ENCODE measurements at places on chromosomes 2 and 18.

DNA sequence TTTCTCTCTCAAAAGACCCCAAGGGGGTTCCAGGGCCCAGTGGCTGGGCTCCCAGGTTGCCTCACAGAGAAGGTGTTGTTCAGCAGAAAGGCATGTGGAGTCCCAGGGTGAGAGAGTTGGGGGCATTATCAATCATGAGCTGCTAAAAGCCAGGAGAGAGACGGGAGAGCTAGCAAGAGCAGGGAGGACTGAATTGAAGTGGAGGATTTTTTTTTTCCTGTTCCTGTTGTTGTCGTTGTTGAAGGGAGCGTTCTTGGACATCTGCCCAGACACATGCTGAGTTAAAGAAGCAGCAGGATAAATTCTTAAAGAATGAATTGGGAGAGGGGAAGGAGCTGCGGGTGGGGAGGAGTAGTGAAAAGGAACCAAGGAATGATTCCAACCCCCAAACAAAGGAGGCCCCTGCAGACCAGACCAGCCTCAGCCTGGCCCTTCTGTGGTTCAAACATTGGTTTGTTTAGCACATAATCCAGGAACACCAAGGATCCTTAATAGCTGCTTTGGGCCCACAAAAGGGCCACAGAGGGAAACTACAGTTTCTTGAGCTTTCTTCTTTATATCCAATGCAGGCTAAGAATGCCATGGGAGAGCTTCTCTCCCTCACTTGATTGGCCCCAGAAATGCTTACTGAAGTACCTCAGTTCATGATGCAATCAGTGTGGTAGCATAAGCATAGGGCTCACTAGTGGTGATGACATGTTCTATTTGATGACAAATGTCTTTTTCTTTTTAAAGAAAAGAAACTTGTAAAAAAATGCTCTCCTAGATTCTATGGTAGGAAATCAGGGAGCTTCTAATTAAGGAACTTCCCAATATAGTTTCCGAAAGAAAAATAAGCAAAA lies 146.0 kb downstream of the SETBP1 start:
- no peak for ATAC-seq

DNA sequence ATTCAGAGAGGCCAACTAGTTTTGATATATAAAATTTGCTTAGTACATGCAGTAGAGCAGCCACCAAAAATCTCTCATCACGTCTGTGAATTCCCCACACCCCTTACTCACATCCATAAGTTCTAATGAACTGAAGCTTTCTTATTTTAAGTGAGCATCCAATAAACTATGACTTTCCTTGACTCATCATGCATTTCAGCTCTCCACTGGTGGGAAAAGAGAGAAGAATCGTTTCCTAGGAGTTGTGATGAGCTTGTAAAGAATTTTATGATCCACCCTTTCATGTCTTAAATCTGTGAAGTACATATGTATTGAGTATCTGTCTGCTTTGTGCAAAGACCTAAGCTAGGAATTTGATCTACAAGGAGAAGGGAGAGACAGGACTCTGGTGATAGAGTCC lies 428.6 kb downstream of the SETBP1 start:
- ATAC-seq: no peak

DNA sequence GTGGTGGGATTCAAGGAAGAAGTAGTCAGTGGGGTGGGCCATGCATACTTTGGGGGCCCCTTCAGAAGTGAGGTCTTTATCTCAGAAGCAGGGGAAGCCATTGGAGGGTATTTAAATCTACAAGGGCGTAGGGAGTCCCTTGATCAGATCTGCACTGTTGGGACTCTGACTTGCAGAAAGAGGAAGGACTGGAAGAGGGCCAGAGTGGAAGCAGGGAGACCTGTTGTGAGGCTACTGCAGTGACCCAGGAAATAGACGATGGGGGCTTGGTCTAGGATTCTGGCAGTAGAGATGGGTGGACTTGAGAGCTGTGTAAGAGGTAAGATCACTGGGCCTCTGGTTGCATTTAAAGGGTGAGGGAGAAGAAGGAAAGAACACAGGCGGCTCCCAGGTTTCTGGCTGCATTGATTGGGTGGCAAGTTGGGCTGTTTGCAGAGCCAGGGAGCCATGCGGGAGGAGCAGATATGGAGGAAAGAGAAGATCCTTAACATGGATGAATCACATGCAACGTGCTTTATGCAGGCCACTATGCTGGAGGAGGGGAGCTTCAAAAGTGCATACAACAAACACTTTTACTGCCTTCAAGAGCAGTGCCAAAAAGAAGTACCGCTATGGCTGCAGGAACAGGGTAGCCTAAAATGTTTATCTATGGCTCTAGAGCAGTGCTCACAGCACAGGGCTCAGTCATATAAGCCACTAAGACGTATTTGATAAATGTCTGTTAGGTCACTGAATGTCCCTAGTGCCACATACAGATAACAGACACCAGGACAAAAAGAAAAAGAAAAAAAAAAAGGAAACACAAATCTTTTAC lies 2.3 kb downstream of the SFXN5 start:
- no peak for ATAC-seq

DNA sequence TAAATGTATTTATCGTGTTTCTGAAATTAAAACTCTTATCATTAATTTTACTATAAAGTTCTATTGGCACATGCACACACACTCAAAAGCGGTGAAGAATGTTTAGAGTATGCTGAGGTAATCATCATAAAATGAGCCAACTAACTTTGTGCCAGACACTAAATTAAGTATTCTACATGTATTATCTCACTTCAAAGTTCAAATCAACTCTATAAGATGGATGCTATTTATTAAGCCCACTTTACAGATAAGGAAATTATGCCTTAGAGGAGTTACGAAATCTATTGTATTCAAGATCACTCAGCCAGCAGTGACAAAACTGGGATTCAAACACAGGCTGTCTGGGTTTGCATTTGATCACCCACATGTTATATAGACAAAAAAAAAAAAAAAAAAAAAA lies 24.9 kb downstream of the OLA1 start:
- ATAC-seq: no peak

- ATAC-seq: no peak
These were observed 490.6 kb upstream of the HS6ST1 start for GRCh38 chr2:128809259-128809636.

DNA sequence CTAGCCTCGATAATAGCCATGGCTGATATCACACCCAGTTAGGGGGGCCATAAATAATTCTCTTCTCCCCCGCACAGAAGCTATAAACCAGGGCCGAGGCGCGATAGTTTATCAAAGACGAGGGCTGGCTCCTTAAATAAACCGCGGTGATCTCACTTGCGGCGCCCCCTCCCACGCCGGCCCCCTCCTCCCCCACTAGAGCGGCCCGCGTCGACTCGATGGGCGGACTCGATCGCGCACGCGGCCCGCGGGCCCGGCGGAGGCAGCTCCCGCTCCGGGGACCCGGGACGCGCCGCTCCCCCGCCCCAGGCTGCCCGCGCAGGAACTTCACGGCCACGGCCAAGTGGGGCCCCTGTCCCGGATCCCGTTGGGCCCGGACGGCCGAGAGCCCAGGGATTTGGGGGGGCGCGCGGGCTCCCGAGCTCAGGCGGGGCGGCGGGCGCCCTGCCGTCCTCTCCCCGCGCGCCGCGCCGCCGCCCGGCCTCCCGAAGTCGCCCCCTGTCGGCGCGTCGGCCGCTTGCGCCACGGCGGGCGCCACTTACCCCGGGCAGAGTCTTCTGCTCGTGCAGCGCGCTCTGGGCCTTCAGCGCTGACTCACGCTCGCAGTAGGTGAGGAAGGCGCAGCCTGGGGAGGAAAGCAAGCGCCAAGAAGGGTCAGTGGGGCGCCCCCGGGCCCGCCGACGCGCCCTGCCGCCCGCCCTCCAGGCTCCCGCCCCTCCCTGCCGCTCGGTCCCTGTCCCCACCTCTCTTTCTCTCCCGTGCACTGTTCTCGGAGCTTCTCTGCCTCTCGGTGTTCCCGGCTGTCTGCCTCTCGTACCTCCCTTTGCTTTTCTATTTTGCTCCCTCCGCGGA lies 80.4 kb downstream of the CELF4 start:
- no peak for ATAC-seq

DNA sequence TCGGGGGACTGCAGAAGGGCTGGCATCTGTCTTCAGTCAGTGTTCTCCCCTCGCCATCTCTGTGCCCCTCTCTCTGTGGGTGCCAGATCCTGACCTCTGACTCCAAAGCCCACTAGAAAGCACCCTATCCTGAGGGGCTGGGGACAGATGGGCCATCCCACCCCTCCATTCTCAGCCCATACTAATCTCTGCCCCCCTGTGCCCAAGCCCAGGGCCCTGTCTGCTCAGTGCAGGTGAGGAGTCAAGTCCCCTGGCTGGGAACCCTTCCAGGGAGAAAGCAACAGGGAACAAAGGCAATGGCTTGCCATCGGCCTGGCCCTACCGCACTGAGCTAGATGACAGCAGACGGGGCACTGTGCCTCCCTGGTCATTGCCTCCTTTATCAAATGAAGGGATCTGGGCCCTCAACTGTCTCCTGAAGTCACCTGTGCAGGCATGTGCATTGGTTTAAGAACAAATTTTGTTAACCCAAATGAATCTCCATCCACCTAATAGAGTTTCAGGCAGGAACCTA lies 42.7 kb upstream of the ID2 start:
- ATAC-seq: peak; percentile 28

- ATAC-seq: no peak
These were observed 105.2 kb upstream of the TWIST2 start for GRCh38 chr2:238742664-238743063.

- ATAC-seq: no peak
These were observed 70.0 kb downstream of the FIGN start for GRCh38 chr2:163665817-163666216.

- ATAC-seq: no peak
These were observed 18.1 kb downstream of the SULT1C3 start for GRCh38 chr2:108257757-108258331.

GRCh38 chr2:50491541-50492476 lies 540.1 kb downstream of the NRXN1 start:
- no peak for ATAC-seq
